ENCODE measurements at places on chromosomes 6 and 20. TPM values are rescaled to one million over a fixed set of nuclear protein-coding genes. Genes with fewer than 3 reads are reported as not detected.

The SMIM29 gene
- 21.3 TPM for total RNA-seq

The C6orf141 gene
- total RNA-seq, result 11.3 TPM

The KCNG1 gene
- 8.6 TPM for total RNA-seq

The WFDC12 gene
- not detected for total RNA-seq

The ADGRF4 gene
- total RNA-seq, result not detected

The MOXD1 gene
- not detected for total RNA-seq

The LGSN gene
- not detected for total RNA-seq

The LAMP5 gene
- total RNA-seq, result not detected

The CTCFL gene
- not detected for total RNA-seq

The TAF4 gene
- total RNA-seq, result 2.9 TPM

The POPDC3 gene
- total RNA-seq, result 0.19 TPM

The C20orf204 gene
- 1.9 TPM for total RNA-seq

The ZSCAN16 gene
- total RNA-seq, result 12.1 TPM

The WFDC10B gene
- not detected for total RNA-seq

The TPMT gene
- 9.4 TPM for total RNA-seq

The CDSN gene
- total RNA-seq, result under 0.01 TPM

The NHLRC1 gene
- total RNA-seq, result 0.99 TPM

The LTB gene
- 2.3 TPM for total RNA-seq

The SNX9 gene
- 32.3 TPM for total RNA-seq

The GRM4 gene
- total RNA-seq, result 0.09 TPM

The ZGPAT gene
- total RNA-seq, result 21.7 TPM

The GJA10 gene
- not detected for total RNA-seq

The RRAGD gene
- total RNA-seq, result 0.09 TPM

The RBL1 gene
- total RNA-seq, result 7.8 TPM

All from endothelial cell of coronary artery (primary cell).